ENCODE measurements at places on chromosomes 12 and 14.

- no peak for DNase-seq
Observed at GRCh38 chr14:24960816-24961215, 89.1 kb downstream of the STXBP6 start.

- peak; percentile 11 for DNase-seq
Observed at GRCh38 chr14:54877015-54877702, 25.5 kb downstream of the GCH1 start.

DNA sequence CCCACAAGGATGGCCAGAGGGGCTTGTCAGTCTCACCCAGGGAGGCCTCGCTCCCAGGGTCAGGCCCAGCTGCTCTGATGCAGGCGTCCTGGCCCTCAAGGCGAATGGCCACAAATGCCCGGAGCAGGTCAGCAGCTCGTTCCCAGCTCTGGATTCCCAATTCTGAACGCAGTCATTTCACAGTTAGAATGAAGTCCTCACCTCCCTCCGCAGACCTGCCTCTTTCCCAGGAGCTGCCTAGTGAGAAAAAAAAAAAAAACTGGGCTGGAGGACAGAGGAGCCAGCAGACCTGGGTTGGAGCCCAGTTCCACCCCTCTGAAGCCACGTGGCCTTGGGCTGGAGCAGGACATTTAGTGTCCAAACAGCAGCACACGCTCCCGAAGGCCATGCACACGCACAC lies 62.2 kb upstream of the DIO3 start:
- no peak for DNase-seq

DNA sequence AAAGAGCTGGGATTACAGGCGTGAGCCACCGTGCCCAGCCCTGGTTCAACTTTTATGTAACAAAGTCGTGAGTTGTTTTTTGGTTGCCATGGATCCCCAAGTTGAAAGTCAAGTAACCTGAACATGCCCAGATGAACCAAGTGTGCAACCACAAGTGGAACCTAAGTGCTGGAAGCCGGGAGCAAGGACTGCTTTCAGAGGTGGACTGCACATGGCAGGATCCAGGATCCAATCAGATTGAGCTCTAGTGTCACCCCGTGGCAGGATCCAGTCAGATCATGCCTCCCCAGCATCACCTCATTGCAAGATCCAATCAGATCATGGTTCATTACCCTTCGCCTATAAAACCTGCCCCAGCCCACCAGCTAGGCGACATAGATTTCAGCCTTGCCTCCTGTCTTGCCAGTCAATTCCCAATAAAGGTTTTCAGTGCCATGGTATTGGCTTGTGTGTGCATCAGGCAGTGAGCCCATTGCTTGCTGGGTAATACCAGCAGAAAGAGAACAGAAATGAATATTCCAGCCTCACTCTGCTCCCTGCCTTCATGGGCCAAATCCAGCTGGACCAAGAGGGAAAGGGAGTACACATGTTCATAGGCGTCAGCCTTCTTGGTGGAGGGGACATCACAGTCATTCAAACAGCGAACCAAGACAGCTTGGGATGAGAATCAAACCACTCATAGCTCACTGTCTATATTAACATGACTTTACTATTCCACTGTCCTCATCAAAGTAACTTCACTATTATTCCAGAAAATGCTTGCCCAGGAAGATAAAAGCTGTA lies 43.6 kb upstream of the VASH1 start:
- no peak for DNase-seq

DNA sequence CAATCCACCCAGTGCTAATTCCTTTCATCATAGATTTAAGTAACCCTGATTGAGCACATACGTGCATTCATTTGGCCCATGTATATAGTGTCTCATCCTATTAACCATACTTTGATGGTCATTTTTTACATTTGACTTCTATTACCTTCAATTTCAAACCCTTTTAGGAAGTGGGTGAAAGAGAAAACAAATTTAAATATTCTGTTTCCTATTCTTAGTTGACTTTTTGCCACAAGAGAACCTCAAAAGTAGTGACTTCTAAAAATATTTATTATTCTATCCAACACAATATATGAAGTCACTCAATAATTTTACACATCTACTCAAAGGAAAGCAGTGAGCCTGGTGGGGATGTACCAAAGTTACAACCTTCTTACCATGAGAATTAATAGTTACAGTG lies 164.9 kb downstream of the CEP128 start:
- DNase-seq = no peak

DNA sequence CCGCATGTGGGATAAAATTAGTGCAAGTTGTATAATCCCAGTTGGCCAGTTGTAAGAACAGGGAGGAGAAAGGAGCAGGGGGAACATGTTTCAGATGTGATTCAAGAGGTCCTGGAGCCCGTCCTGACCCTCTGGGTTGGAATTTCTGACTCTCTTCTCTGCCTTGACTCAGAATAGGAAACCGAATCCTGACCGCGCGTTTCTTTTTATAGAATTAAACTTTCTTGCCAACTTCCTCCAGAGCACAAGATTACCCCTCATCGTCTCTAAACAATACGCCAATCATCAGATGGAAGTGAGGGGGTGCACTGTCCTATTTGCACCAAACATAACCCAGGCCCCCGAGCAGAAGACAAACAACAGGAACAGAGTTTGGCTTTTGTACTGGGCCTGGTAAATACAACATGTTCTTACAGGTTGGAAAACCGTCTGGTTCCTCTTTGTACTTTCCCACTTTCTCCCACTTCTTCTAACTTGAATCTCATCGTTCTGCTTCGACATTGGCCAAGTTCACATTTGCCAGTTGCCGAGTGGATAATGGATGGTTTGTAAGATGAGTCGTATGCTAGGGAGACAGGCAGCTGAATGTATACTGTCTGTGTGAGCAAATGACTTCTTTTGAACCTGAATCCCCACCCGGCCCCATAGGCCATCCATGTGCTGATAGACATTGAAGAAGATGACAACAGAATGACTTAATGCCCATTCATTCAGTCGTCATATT lies 42.6 kb upstream of the MED13L start:
- DNase-seq = no peak

GRCh38 chr14:50578433-50578832 lies 18.5 kb downstream of the ATL1 start:
- DNase-seq = no peak

DNA sequence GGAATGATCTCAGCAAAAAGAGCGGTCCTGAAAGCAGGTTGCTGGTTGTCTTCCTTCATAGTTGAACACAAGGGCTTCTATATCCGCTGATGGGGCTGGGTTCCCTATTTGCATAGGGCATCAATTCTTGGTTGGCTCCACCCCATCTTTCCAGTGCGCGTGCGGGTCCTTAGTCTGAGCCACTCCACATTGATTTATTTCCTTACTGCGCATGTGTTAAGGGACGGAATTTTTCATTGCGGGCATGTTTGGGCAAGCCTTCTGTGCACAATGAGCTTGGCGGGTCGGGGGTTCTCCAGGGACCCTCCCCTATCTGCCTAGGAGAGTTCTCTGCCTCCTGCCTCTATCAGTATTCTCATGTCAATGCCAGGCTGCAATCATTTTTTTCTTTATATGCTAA lies 21.2 kb upstream of the DLGAP5 start:
- no peak for DNase-seq

DNA sequence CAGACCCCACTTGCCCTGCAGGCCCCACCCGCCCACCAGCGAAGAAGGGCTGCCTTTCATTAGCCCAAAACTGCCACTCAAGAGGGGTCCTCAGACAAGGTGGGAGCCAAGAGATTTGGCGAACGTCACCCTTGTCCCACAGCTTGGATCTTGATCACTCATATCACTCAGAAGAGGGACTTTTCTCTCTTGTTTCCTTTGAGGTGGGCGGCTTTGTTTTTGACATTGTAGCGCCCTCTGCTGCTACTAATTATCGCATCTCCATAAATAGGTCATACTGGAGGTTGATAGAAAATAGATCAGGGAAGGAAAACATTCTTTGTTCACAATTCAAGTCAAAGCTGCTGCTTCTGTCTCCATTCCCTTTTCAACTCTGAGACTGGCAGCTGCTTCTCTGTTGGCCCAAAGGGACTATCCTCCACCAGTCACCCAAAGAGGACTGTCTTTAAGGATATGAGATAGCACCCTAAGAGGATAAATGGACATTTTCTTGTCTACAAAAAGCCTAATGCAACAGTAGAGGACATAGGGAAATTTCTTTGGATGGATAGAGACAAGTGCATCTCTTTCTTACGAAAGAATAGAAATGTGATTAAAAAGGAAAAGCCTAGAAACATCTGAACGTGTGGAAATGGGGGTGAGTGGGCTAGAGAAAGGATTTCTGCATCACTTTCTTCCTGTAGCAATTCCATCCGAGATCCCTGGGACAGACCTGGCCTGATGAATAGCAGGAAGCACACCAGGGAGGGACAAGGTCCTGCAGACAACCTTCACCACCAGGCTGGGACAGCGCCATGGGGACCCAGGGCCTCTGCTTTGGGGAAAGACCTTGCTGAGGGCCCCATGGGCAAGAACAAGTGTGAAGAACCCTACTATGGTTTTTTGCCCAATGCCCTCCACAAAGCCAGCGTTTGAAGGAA lies 115.8 kb downstream of the DAD1 start:
- peak; percentile 73 for DNase-seq

DNA sequence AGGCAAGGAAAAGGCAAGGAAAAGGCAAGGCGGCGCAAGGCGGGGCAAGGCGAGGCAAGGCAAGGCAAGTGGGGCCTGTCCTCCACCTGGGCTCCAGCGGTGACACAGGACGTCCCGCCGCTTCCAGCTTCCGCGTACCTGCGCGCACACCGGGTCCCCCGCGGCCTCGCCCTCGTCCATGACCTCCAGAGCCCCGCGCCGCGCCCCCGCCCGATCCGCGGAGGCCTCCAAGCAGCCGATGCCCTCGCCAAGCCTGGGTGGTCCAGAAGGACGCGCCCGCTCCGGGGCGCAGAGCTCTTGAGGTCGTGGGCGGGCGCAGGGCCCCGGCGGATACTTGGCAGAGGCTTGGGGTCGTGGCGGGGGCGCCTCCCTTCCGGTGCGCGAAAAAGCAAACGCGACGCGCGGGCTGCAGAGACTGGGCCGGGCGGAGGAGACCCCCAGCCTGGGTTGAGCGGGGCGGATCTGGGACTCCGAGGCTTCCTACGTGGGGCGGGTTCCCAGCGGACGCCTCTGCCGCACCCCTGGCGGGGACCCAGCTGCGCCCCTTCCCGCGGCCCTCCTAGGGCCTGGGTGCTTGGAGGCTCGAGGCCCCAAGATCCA lies 60.8 kb upstream of the EIF5 start:
- no peak for DNase-seq

- no peak for DNase-seq
Observed at GRCh38 chr12:83123039-83123438, 436.3 kb downstream of the TMTC2 start.

DNA sequence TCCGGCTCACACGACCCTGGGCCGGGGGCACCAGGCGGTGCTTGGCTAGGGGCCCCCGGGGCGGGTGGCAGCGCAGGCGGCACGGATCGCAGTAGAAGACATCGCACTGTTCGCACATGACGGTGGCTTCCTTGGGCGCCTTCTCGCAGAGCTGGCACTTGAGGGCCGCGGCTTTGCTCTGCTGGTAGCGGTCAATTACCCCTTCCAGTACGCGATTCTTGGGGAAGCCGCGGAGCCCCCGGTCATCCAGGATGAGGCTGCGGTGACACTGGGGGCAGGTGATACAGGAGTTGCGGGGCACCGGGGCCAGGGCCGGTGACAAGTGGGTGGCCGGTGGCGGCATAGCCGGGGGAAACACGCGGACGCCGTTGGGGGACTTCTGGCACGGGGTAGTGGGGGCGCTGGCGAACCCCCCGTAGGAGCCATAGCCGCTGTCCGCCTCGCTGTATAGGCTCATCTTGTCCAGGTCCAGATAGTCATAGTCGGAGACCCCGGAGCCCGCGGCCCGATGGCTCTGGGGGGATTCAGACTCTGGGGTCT lies 553 bp downstream of the TRIM9 start:
- peak; percentile 22 for DNase-seq

- DNase-seq = no peak
Observed at GRCh38 chr14:74853581-74853980, 22.4 kb downstream of the PROX2 start.

DNA sequence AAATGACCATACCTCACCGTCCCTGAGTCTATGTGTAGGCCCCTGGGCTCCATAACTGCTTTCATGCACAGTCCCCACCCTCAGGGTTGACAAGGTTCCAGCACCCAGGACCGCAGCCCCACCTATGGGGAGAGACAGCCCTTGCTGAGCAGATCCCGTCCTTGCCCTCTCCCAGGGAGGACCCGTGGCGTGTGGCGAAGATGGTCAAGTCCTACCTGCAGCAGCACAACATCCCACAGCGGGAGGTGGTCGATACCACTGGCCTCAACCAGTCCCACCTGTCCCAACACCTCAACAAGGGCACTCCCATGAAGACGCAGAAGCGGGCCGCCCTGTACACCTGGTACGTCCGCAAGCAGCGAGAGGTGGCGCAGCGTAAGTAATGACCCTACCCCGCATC lies 10.3 kb downstream of the HNF1A start:
- no peak for DNase-seq

- peak; percentile 96 for DNase-seq
Observed at GRCh38 chr12:14454098-14454907, 88.8 kb downstream of the ATF7IP start.

DNA sequence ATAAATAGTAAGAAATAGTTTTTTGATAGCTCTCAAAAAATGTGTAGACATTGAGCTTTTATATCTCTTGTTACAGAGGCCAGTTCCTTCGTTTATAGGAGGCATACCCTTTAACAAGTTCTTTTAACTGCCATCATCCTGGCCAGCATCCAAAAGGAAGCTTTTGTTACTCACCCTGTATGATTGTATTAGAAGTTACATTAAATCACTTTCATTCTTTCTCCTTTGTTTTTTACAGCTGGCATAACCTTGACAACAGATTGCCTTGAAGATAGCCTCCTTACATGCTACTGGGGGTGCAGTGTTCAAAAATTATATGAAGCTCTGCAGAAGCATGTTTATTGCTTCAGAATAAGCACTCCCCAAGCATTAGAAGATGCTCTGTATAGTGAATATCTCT lies 20.1 kb downstream of the CGRRF1 start:
- DNase-seq = no peak

- DNase-seq = no peak
Observed at GRCh38 chr14:72986857-72987256, 40.0 kb downstream of the ZFYVE1 start.

DNA sequence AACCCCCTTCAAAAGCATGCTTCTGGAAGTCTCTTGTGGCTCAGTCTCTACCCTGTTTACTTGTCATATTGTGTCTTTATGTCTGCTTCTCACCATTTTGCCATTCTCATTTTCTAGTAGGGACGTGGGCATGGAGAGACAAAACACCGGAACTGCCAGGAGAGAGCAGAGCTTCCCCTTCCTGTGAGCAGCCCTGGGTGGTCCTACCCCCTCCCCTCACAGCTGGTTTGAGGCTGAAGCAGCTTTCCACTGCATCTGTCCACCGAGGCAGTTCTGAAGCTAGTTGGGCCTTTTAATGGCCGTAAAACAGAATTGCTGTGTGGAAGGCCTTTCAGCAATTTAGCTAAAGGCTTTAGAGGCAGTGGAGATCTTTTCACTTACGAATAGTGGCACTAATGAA lies 77.0 kb downstream of the PELI2 start:
- no peak for DNase-seq

DNA sequence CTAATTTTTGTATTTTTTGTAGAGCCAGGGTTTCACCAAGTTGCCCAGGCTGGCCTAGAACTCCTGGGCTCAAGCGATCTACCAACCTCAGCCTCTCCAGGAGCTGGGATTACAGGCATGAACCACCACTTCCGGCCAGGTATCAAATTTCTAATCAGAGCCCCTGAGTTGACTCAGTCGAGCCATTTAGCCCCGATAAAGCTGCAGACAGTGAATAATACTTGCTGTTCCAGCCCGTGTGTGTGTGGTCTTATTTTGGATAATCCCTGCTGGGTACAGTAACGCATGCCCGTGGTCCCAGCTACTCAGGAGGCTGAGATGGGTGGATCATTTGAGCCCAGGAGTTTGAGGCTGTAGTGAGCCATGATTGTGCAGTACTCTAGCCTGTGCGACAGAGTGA lies 57.0 kb downstream of the TEAD4 start:
- no peak for DNase-seq

GRCh38 chr12:58026426-58026825 lies 85.1 kb downstream of the ATP23 start:
- DNase-seq = no peak
